ENCODE measurements at places on chromosomes 11 and 22.

- no peak for DNase-seq
These were observed 6.7 kb downstream of the IFITM10 start for GRCh38 chr11:1743585-1744136.

GRCh38 chr11:119741369-119742262 is 12.6 kb upstream of the NECTIN1 start:
- DNase-seq = no peak

DNA sequence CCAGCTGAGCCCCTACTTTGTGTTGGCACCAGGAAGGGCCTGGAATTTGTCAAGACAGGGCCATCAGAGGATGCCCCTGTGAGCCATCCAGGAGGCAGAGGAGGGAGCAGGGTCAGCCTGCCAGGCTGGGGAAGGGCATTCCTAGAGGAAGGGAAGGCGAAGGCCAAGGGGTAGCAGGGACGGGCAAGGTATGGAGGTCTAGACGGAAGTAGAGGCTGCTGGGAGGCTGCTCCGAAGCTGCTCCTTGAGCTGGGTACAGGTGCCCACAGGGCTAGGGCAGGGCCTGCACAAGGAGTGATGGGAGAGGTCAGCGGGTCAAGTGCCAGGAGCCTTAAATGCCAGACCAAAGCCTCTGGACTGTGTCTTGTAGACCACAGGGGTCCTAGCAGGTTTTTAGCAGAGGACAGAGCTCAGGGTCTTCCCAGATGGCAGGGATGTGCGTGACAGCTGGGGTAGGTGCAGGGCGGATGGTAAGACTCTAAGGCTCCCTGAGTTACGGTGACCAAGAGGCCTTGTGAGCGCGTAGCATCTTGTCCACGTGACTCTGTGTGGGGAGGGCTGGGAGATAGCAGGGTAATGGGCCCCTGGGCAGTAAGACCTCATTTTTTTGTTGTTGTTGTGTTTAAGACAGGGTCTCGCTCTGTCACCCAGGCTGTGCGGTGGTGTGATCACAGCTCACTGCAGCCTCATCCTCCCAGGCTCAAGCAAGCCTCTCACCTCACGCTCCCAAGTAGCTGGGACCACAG is 31.7 kb upstream of the CSNK1E start:
- DNase-seq = no peak

- DNase-seq = no peak
These were observed 60.2 kb downstream of the LRRC32 start for GRCh38 chr11:76610371-76610770.

DNA sequence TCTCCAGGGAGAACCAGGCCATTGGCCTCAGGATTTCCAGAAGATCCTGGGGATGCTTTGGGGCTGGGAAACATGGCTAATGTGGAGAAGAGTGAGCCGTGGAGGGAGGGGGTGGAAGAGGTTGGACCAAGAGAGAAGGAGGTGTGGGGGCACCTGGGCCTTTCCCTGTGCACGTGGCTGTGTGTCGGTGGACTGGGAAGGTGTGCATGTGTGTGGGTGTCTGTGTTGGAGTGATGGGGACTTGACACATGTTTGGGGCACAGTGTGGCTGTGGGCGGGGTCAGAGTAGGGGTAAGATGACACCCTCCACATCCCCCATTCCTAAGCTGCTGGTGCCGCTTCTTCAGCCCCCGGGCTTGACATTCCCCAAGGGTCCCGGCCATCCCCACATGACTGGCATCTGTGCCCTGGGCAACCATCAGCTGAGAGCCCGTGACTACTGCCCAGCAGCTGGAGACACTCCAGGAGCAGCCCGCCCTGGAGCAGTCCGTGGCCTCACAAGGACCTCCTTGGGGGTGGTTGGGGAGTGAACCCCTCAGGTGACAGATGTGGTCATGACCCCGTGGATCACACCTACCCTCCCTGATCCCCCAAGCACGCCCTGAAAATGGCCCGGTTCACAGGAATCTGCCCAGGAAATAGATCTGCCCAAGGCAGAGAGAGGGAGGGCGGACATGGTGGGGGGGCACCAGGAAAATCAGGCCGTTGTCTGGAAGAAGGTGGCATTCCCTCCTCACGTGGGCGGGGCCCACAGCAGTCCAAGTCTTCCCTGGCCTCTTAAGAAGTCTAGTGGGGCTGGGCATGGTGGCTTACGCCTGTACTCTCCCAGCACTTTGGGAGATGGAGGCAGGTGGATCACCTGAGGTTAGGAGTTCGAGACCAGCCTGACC is 34.8 kb upstream of the SOX10 start:
- DNase-seq = no peak
